ENCODE measurements at places on chromosomes 7 and 10. TPM values are rescaled to one million over a fixed set of nuclear protein-coding genes. Genes with fewer than 3 reads are reported as not detected.

The COL26A1 gene
- 0.24 TPM for total RNA-seq

- H3K36me3 ChIP-seq = no peaks in the 10 kb centered on the region
- H3K27ac ChIP-seq = no peak overlapping the region
- no peak for DNase-seq
- no peak overlapping the region for H3K4me3 ChIP-seq
Measured at GRCh38 chr7:80450621-80451308, 61.1 kb downstream of the GNAT3 start.

The GPR37 gene
- total RNA-seq = 0.59 TPM

The HOXA13 gene
- total RNA-seq = not detected

DNA sequence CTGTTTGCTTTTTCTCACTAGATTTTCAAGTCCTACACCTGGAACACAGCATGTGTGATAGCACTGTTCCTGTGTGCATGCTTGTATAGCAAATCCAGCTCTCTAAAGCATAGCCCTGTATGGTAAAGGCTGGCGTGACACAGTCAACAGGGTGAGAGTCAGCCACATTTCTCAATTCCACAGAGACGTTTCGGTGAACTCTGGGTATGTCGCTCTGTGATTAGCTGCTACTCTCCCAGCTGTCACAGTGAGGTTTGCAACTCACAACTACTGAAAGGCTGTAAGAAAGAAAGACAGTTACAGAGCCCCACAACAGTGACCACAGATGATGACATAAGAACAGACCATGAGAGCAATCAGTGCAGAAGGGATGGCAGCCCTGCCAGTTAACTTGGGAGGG lies 170.6 kb upstream of the IMMP2L start:
- no peak for DNase-seq
- no peak overlapping the region for H3K27ac ChIP-seq
- no peak overlapping the region for H3K4me3 ChIP-seq
- H3K27me3 ChIP-seq = no peaks in the 10 kb centered on the region

The FAM25A gene
- not detected for total RNA-seq

The ADAP1 gene
- 33.9 TPM for total RNA-seq

GRCh38 chr10:21604651-21605050 lies 70.6 kb downstream of the MLLT10 start:
- no peak for DNase-seq
- H3K4me3 ChIP-seq = no peak overlapping the region
- H3K27ac ChIP-seq = no peak overlapping the region
- H3K27me3 ChIP-seq = no peaks in the 10 kb centered on the region
- H3K36me3 ChIP-seq = peaks cover 20% of the 10 kb centered on the region

DNA sequence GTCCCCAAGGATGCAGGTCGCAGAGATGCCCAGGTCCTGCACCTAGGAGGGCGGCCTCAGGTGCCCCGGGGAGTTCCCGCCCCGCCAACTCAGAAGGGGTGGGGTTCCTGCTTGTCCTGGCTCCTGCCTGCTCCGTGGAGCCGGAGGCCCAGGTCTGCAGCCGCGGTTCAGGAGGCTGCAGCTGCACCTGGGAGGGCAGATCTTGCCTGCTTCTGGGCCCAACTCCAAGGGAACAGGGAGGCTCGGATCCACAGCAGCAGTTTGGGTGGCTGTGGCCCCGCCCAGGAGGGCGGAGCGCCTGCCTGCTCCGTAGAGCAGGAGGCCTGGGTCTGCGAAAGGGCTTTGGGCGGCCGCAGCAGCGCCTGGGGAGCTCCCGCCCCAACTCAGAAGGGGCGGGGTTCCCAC lies 108.2 kb upstream of the EGR2 start:
- no peaks in the 10 kb centered on the region for H3K4me1 ChIP-seq
- no peak overlapping the region for H3K27ac ChIP-seq
- no peak overlapping the region for H3K4me3 ChIP-seq
- DNase-seq = no peak

- no peak overlapping the region for H3K4me3 ChIP-seq
- no peaks in the 10 kb centered on the region for H3K36me3 ChIP-seq
- peaks cover 23% of the 10 kb centered on the region for H3K4me1 ChIP-seq
Measured at GRCh38 chr10:69237528-69238159, 17.5 kb downstream of the HKDC1 start.

The TMEM130 gene
- 2.9 TPM for total RNA-seq

- peaks cover 33% of the 10 kb centered on the region for H3K4me1 ChIP-seq
- H3K4me3 ChIP-seq = no peak overlapping the region
- no peaks in the 10 kb centered on the region for H3K36me3 ChIP-seq
- H3K27ac ChIP-seq = no peak overlapping the region
- no peak for DNase-seq
Measured at GRCh38 chr7:131346885-131347592, 19.4 kb downstream of the MKLN1 start.

GRCh38 chr7:5591278-5591874 lies 167.7 kb upstream of the TNRC18 start:
- no peak for DNase-seq
- H3K27me3 ChIP-seq = peaks cover 30% of the 10 kb centered on the region
- no peaks in the 10 kb centered on the region for H3K36me3 ChIP-seq
- peaks cover 46% of the 10 kb centered on the region for H3K4me1 ChIP-seq
- no peak overlapping the region for H3K27ac ChIP-seq

The DNAJC12 gene
- 1.5 TPM for total RNA-seq

DNA sequence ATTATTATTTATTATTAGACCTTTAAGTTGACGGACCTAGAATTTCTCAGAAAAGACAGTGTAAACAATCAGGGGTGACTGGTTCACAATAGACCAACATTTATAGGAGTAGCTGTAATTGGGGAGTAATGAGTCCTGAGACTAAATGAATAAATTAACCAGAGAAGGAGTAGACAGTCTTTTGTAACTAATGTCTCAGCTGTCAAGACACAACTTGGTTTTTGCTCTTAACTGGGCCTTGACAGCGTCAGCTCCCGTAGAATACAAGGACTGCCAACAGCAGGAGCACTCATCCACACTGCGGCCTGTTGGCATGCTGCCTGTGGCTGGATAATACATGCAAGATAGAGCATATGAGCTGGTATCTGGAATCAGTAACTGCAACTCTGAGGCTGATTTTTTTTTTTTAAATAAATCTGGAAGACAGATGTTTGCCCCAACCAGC lies 123.9 kb downstream of the CACNA2D1 start:
- H3K36me3 ChIP-seq = no peaks in the 10 kb centered on the region
- peak; percentile 51 for DNase-seq
- no peak overlapping the region for H3K4me3 ChIP-seq
- no peaks in the 10 kb centered on the region for H3K27me3 ChIP-seq

The PNLIPRP3 gene
- total RNA-seq = not detected

DNA sequence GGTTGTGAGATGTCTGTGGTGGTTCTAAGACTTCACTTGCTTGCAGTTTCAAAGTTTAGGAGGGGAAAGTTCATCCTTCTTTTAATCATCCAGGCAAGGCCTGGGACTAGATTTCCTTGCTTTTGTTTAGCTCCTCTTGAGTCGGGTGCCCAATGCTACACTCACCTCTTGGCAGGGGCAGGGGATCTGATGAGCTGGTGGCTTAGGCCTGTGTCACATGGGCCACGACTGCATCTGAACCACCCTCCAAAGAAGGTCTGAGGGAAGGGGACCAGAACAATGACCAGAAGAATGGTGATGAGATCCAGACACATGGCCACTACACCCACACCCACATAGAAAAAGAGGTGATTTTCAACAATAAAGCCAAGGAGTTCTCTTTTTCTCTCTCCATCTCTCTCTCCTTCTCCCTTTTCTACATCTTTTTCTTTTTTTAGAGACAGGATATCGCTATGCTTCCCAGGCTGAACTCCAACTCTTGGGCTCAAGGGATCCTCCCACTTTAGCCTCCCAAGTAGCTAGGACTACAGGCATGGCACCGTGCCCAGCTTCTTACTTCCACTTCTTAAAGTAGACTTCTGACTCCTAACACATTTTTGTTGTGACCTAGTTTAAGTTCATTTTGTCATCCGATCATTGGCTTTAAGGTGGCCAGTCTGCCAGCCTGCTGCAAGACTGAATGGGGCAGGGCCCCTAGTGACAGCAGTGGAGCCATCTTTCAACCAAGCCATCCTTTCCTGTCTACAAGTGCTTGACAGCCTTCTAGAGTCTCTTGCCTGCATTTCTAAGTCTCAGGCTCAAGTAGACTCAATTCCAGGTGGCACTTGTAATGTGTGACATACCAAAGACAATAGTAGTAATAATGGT lies 350.9 kb downstream of the RNLS start:
- no peaks in the 10 kb centered on the region for H3K27me3 ChIP-seq
- H3K27ac ChIP-seq = no peak overlapping the region
- no peak overlapping the region for H3K4me3 ChIP-seq
- no peaks in the 10 kb centered on the region for H3K36me3 ChIP-seq

The NT5C3A gene
- 30.3 TPM for total RNA-seq

DNA sequence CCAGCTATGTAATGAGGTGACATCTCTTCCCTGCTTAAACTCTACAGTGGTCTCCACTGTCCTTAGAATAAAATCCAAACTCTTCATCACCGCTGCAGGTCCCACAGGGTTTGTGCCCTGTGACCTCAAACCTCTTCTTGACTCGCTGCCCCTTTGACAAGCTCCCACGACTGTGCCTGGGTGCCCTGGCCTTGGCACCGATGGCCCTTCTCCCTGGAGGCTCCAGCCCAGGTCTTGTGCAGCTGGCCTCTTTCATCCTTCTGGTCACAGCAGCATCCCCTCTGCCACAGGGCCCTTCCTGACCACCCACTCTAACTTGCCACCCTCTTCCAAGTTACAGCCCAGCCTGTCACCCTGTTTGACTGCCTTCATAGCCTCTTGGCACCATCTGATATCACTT lies 108.2 kb downstream of the DLG5 start:
- DNase-seq = peak; percentile 33
- H3K4me1 ChIP-seq = no peaks in the 10 kb centered on the region
- H3K4me3 ChIP-seq = no peak overlapping the region
- H3K36me3 ChIP-seq = peaks cover 83% of the 10 kb centered on the region
- H3K27me3 ChIP-seq = no peaks in the 10 kb centered on the region

DNA sequence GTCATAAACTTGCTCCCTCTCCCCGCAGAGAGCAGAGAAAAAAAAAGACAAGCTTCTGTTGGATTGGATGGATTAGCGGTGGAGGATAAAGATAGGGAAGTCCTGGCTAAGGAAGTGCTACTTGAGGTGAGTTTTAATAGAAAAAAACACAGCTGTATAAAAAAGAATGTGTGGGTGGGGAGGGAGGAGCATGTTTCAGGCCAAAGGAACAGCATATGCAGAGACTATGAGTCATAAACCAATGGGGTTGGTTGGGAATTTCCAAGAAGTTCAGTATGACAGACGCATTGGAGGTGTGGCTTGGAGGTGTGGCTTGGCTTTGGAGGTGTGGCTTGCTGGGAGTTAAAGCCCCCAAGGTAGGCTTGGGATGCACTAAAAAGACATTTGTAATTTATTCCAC lies 103.0 kb upstream of the LSM8 start:
- H3K4me3 ChIP-seq = no peak overlapping the region
- DNase-seq = no peak
- no peaks in the 10 kb centered on the region for H3K27me3 ChIP-seq
- no peak overlapping the region for H3K27ac ChIP-seq

GRCh38 chr7:66265566-66265965 lies 60.4 kb downstream of the TPST1 start:
- no peaks in the 10 kb centered on the region for H3K27me3 ChIP-seq
- H3K36me3 ChIP-seq = no peaks in the 10 kb centered on the region
- H3K4me1 ChIP-seq = no peaks in the 10 kb centered on the region
- no peak overlapping the region for H3K4me3 ChIP-seq
- DNase-seq = no peak

- H3K4me3 ChIP-seq = no peak overlapping the region
- no peaks in the 10 kb centered on the region for H3K36me3 ChIP-seq
- H3K27me3 ChIP-seq = no peaks in the 10 kb centered on the region
- no peak overlapping the region for H3K27ac ChIP-seq
Measured at GRCh38 chr10:116487522-116488430, 58.0 kb upstream of the PNLIP start.

The TDRD1 gene
- 0.09 TPM for total RNA-seq

The SPDYE1 gene
- total RNA-seq = not detected

- H3K4me3 ChIP-seq = no peak overlapping the region
- H3K4me1 ChIP-seq = no peaks in the 10 kb centered on the region
- DNase-seq = no peak
- peaks cover 93% of the 10 kb centered on the region for H3K36me3 ChIP-seq
- H3K27me3 ChIP-seq = no peaks in the 10 kb centered on the region
Measured at GRCh38 chr10:131943021-131943814, 38.5 kb downstream of the BNIP3 start.

DNA sequence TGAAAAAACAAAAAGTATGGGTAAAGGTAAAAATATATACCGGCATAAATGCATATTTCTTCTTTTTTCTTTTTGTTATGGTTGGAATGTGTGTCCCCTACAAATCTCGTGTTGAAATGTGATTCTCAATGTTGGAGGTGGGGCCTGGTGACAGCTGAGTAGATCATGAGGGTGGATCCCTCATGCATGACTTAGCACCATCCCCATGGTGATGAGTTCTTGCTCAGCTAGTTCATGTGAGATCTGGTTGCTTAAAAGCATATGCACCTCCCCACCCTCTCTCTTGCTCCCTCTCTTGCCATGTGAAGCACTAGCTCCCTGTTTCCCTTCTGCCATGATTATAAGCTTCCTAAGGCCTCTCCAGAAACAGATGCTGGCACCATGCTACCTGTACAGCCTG lies 93.3 kb downstream of the HYCC1 start:
- no peaks in the 10 kb centered on the region for H3K4me1 ChIP-seq
- H3K27me3 ChIP-seq = no peaks in the 10 kb centered on the region
- H3K27ac ChIP-seq = no peak overlapping the region
- no peak overlapping the region for H3K4me3 ChIP-seq
- H3K36me3 ChIP-seq = no peaks in the 10 kb centered on the region

The ELOVL3 gene
- 0.92 TPM for total RNA-seq

The CHST15 gene
- 36.5 TPM for total RNA-seq

The LRRN3 gene
- total RNA-seq = 6.1 TPM
